ENCODE measurements at places on chromosomes 12 and 14.

DNA sequence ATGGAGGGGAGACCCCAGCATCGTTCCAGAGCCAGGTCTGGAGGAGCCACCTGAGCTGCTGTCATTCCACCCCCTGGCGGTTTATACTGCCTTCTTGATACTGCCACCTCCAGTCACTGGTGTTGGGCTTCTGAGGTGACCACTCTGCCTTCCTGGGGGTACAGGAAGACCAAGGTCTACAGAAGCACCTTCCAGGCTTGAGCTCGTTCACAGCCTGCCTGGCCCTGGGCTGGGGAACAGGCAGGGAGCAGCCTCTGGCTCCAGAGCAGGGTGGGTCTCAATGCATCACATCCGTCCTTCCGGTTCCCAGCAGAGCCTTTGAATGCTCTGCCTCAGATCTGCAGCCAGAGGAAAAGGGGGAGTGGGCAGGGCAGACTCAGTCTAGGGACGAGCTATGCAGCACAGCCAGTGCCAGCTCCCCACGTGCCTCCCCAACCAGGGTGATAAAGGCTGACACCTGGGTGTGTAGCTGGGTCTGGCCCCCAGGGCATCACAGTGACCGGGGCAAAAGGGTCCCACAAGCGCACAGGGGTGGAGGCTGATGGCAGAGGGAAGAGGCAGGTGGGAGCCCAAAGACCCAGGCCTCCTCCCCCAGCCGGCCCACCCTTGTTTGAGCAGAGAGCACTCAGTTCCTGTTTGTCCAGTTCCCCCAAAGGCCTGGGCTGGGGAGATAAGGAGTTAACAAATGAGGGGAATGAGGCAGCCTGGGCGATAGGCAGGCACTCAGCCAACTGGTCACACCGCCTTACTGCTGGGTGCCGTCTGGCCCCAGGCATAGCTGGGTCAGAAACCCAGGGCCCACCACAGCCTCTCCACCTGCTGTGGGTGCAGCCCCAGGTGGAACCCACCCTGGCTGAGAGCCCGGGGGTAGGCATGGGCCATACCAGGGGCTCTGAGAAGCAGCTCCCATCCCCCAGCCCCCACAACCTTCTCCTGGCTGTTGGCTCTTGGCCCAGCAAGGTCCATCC lies 17.1 kb downstream of the DEGS2 start:
- DNase-seq: no peak

DNA sequence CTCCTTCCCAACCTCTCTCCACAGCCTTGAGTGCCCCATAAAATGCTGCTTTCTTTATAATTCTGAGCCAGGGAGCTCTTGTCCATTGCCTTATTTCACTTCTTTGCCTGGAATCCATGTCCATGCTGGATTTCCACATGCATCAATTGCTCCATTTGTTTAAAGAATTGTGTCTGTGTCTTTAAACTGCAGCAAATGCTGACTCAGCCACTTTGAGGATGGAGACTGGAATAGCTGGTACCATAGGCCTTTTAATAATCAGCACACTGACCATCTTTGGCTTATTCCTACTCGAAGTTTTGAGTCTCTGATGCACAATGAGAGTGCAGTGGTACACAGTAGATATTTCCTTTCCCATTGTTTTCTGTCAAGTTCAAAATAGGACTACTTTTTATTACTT lies 318.8 kb downstream of the LRIG3 start:
- no peak for DNase-seq

DNA sequence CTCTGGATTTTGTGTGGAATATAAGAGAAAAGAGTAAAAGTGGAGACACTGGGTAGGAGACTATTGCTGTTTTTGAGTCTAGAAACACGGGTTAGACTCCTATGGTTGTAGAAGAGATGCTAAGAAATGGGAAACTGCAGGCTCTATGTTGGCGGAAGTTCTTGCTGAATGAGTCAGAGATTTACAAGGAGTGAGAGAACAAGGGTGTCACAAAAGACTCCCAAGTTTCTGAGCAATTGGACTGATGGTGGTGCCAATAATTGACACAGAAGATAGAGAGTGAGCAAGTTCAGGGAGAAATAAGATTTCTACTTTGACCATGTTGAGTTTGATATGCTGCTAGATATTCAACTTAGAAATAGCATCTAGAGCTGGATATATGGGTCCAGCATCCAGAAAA lies 2.6 kb upstream of the PRKD1 start:
- DNase-seq: no peak

GRCh38 chr14:98893675-98894074 lies 378.3 kb downstream of the BCL11B start:
- DNase-seq: no peak

- DNase-seq: peak; percentile 41
Measured at GRCh38 chr12:124477107-124477915, 90.1 kb downstream of the NCOR2 start.

DNA sequence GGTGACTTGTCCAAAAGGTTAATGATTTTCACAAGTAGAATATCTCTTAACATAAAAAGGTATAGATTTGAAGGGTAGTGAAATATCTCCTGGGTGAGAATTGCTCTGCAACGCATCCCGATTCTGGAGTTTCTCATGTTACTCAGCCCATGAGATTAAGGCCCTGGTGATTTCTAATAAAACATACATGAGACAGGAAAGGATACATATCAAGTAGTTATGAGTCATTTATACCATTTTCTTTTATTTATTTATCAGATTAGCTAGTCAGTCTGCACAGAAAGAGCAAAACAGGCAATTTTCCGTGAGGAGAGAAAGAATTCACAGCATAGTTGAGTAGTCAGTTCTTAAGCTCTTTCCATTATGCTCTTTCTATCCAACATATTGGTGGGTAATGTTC lies 535.6 kb upstream of the ATP2B1 start:
- DNase-seq: no peak

- no peak for DNase-seq
Measured at GRCh38 chr12:59861635-59862034, 265.8 kb downstream of the SLC16A7 start.

All from CD4-positive, alpha-beta T cell treated with Interferon alpha-2 for 1 hour (primary cell).